ENCODE measurements at places on chromosomes 6 and 20.

DNA sequence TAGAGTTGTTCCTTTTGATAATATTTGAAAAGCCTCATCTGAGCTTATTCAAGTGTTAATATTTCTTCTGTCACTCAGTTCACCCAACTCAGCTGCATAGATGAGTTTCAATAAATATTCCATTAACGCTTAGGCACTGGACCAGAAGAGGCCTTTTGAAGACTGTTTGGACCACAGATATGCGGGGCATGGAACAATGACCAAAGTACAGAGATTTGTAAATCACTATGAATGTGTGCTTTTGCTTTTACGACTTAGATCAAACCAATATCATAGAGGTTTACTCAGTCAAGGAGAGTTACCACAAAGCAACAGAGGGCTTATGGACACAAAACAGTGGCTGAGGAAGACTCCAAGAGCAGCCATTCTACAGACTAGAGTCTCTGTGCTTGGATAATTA is 99.9 kb downstream of the RTN4IP1 start:
- no peak for DNase-seq

DNA sequence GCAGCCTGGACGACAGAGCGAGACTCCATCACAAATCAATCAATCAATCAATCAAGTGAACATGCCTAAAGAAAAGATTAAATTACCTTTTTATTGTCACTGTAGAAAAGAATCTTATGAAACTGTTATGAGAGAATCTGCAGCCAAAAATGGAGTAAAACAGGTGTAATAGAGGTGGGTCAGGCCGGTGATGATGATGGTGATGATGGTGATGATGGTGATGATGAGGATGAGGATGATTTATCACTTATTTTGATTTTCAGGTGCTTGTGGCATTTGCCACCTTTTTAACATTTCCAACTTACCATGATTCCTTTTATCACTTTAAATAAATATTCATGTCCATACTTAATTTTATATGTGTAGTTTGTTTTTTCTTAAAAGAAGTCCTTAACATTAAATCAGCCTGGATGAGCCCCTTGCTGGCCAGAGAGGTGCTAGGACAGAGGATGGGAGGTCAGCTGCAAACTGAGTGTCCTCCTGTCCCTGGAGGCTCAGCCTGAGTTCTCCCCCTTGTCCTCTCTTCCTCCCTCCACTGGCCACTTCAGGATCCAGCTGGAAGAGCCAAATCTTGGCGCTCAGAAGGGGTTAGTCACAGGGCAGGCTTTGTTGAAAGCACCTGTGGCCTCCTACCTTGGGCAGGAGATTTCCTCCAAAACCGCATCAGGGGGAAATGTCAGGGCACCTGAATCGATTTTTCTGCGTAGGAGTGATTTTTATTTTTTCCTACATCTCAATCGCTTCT is 32.6 kb downstream of the SLC2A10 start:
- no peak for DNase-seq

- no peak for DNase-seq
Observed at GRCh38 chr20:17403461-17403860, 127.7 kb downstream of the BFSP1 start.

DNA sequence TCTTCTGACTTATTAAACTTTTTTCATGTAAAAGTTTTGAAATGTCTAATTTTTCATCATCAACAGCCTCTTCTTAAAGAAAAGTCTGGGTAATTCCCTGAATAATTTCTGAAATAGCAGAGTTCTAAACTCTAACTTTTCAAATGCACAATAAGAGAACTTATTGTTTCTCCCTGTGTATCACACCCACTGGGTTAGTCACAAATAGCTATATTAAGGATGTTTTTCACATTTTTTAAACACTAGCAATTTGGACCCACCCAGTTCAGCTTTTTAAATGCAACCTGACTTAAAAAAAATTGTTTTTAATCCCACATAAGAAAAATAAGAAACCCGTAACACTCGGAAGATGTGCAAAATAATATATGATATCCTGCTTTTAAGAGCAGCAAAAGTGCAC is 61.4 kb upstream of the UTRN start:
- DNase-seq: no peak

GRCh38 chr6:106046116-106046853 is 39.9 kb upstream of the PRDM1 start:
- no peak for DNase-seq

DNA sequence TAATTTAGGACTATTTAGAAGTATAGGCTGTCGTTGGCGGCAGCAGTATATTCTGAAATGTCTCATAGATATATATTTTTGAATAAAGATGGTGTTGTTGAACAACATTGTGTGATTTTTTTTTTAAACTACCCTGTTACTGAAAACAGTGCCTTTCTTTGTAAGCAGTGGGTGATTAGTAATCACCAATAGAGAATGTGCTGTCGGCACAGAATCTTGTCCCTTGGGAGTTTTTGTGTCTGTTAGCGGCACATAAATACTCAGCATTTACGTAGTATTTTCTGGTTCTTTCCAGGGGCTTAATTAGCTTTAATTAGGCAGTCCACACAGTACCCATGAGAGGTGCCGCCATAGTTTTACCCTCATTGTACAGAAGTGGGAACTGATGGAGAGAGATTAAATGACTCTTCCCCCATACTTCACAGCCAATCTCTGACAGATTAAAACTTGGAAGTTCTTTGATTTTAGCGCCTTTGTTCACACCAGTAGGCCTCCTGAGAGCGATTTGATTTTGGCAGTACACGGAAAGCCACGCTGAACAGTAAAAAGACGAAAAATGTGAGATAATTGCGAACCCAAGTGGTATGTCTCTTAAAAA is 58.8 kb downstream of the RPRD1B start:
- no peak for DNase-seq

All from NCI-H1092 (cell line).